OCI-M1 (cell line): ENCODE measurements at places on chromosomes 1 and 21.

DNA sequence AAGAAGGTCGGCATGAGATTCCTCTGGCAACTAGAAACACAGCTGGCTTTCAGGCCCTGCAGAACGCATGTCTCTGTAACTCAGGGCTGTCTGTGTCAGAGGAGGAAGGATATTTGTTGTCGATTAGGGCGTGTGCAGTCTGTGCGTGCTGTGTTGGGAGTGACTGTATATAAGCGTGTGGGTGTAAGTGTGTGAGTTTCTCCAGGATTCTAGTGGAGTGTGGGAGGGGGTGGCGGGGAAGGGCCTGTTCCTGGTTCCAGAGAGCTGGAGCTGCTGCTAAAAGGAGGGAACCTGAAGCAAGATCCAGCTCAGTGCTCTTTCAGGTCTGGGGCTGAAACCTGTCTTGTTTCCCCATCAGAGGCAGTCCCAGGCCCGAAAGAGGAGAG, 74.3 kb downstream of the SLC16A1 start:
- no peak for DNase-seq

- DNase-seq = no peak
Measured at GRCh38 chr21:38544661-38545060, 46.4 kb upstream of the ERG start.

GRCh38 chr1:10813799-10814198, 17.4 kb upstream of the CASZ1 start:
- no peak for DNase-seq

- no peak for DNase-seq
Measured at GRCh38 chr1:95201905-95202304, 32.1 kb upstream of the RWDD3 start.

GRCh38 chr1:221824025-221824424, 82.1 kb upstream of the DUSP10 start:
- DNase-seq = no peak

GRCh38 chr1:215599418-215600074, 32.4 kb downstream of the KCTD3 start:
- peak; percentile 78 for DNase-seq

GRCh38 chr1:118473825-118474224, 288.8 kb upstream of the SPAG17 start:
- DNase-seq = no peak

- peak; percentile 8 for DNase-seq
Measured at GRCh38 chr1:7786795-7787194, 2.7 kb downstream of the PER3 start.

- DNase-seq = no peak
Measured at GRCh38 chr1:1183221-1183747, 9.6 kb downstream of the TTLL10 start.

DNA sequence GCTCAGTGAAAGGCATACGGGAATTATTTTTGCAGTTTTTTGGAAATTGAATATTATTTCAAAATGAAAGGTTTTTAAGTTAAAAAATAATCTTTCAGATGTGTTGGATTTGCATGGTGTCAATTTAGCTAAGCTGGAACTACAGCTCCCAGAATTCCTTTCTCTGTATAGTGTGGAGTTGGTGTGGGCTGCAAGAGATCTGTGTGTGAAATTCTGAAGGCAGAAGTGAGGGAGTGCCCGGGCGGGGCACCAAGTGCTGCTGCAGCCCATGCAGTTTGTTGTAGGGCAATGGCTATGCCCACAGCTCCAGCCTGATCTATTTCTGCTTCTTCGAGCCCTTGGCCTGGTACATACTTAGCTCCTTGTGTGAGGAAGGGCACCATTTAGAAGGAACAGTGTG, 60.5 kb upstream of the CSF1 start:
- DNase-seq = no peak

DNA sequence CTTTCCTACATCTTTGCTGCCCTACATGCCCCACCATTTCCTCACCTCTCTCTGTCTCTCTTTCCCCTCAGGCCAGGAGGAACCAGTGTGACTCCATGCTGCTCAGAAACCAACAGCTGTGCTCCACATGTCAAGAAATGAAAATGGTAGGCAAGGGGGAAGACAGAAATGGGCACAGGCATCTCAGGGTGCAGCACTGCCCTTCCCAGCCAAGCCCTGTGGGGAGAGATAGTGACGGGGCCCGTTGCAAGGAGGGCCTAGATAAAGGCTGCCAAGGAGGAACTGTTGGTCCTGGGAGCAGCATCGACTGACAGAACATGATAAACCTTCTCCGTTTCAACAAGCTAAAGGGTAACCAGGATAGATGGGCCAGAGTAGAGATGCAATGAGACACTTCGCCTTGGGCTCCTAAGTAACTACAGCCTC, 12.5 kb upstream of the PIGC start:
- DNase-seq = peak; percentile 92

GRCh38 chr1:1620433-1621139, 5.3 kb downstream of the MIB2 start:
- no peak for DNase-seq

GRCh38 chr1:81949421-81949820, 148.7 kb downstream of the ADGRL2 start:
- DNase-seq = no peak

GRCh38 chr21:36428761-36429432, 43.7 kb downstream of the CHAF1B start:
- DNase-seq = no peak

DNA sequence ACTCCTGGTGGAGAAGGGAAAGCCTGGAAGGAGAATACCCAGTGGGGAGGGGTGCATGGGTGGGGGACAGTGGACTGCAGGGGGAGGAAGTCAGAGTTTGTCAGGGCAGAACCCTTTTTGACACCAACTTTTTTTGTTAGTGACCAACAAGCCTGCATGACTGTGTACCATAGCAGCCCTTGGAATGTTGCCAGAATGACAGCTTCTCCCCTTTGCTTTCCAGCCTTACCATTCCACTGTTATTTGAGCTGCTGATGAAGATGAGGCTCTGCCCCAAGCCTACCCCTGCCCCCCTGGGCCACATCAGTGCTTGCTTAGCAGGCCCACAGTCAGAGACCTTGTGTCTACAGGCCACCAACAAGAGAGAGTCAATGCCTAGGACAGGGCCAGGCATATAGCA, 341.2 kb downstream of the HHAT start:
- DNase-seq = no peak

DNA sequence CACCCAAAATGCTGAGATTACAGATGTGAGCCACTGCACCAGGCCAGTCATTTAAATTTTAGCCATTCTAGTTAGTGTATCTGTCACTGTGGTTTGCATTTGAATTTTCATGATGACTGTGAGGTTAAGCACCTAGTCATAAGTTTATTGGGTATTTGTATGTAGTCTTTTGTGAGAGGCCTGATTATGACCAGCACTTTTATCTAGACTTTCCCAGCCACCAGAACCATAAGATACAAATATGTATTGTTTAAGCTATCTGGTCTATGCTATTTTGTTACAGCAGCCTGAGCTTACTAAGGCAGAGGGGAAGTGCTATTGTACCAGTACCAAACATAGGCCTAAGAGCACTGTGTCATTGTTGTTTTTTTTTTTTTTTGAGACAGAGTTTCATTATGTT, 19.9 kb upstream of the DNAJC6 start:
- peak; percentile 81 for DNase-seq

DNA sequence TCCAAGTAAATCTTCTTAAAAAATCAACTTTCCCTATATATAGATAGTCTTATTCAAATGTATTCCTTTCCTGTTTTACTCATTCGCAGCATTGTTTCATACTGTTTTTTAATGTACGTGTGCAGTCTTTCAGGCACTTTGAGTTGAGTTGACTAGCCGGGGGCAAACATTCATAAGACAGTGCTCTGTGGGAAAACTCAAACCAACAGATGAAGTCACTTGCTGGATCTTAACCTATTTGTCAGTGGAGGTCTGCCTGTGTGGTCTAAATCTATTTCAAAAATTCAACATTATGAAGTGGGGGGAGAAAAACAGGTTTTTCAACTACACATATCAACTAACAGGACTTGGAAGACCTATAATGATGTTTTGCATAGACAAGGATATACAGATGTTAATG, 6.2 kb downstream of the HSD11B1 start:
- DNase-seq = no peak

- DNase-seq = no peak
Measured at GRCh38 chr1:202835548-202836072, 24.9 kb downstream of the PCAT6 start.

GRCh38 chr1:5982868-5983267, 9.4 kb downstream of the NPHP4 start:
- no peak for DNase-seq

DNA sequence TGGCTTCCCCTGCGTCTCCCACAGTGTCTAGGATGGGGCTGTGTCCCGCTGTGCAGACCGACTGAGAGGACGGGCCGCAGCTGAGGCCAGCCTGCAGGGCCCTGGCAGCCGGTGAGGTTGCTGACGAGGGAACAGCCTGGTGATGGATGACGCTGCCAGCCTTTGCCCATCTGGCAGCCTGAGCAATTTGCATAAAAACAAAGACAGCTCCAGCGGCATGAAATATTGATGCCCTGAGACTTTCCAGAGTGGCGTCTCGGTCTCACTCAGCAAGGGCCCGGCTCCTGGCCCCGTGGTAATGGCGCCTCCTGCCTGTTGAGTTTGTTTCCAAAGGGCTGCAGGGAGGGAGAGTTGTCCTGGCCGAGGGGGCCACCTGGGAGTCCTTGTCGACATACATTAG, 19.1 kb upstream of the KCNA10 start:
- no peak for DNase-seq

DNA sequence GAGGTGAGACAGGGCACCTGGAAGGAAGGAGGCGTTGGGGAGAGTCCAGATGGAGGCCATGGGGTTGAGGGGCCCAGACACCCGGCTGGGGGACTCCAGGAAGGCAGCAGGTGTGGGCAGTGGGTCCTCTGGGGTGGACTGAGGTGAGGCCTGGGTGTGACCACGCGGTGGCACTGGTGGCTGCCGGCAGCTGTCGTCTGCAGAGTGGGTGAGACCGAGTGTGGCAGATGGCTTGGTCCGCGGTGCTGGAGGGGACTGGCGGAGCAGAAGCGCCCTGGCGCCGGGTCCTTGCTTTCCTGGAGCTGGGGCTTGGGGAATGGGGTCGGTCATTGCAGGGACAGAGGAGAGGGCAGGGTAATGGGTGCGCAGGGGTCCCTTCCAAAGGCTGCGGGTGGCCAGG, 12.5 kb downstream of the AGRN start:
- no peak for DNase-seq

DNA sequence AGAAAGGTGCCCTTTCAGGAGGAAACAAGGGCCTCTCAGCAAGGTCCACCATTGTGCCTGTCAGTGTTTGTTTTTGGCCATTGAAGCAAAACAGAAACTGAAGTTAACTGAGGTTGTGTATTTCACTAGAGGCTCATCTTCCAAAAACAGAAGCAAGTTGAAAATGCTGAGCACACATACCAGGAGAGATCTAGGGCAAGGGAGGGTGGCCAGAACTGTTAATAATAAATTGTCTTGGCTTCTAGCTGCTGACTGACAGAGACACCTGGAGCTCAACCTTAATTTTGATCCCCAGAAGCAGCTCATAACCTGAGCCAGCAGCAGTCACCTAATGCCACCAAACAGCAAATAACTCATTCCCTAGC, 5.2 kb downstream of the AGMAT start:
- DNase-seq = no peak

DNA sequence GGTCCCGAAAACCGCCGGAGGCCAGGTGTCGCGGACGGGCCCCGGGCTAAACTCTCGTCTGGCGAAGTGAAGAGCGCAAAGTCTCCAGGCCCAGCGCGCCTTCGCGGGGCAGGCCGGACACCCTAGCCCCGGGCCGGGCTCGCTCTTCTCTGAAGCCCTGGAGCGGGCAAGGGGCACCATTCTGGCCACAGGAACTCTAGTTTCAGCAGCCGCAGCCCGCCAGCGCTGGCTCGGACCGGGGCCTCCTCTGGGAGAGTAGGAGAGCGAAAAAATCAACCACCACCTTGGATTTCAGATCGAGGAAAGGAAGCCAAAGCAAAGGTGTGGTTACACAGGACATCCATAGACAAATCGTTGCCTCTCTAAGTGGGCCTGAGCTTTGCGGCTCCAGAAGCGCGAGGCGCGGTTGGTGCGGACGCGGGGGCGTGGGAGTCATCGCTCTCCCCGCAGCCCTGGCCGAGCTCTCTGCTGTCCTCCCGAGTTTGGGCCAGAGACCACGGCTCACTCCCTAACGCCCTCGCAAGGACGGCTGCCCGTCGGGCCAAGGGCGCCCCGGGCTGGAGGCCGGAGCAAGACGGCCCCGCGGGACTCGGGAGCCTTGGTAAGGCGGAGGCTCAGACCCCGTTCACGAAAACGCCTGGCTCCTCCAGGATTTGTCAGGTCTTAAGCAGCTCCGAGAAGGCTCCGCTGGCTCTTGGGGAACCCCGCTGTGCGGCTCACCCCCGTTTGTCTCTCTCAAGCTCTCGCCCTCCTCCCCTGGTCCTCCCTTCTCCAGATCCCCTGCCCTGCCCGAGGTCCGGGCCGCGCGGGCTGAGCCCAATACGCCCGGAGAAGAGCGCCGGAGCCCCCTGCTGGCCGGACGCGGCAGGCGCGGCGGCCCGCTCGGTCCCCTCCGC, 132.9 kb upstream of the DPYD start:
- no peak for DNase-seq

DNA sequence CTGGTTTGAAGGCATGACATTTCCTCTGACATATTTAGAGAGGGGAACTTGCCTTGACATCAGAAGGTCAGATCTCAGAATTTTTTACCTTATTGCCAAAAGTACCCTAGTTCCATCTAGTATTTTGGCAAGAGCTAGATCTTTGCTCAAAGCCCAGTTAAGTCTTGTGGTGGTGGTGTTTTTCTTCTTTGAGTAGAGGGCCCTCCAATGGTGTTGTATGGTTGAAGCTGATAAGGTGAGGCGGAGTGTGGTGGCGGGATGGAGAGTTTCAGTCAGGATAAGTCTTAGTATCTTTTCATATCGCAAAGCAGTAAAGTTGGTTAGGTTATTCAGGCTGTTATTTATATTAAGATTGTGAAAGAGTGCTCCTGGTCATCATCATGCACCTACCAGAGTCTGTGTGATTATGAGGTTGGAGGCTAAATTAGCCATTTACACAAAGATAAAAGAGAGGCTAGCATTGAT, 20.1 kb upstream of the MACF1 start:
- peak; percentile 83 for DNase-seq

- peak; percentile 85 for DNase-seq
Measured at GRCh38 chr1:159510229-159510541, 25.6 kb downstream of the OR10J5 start.

DNA sequence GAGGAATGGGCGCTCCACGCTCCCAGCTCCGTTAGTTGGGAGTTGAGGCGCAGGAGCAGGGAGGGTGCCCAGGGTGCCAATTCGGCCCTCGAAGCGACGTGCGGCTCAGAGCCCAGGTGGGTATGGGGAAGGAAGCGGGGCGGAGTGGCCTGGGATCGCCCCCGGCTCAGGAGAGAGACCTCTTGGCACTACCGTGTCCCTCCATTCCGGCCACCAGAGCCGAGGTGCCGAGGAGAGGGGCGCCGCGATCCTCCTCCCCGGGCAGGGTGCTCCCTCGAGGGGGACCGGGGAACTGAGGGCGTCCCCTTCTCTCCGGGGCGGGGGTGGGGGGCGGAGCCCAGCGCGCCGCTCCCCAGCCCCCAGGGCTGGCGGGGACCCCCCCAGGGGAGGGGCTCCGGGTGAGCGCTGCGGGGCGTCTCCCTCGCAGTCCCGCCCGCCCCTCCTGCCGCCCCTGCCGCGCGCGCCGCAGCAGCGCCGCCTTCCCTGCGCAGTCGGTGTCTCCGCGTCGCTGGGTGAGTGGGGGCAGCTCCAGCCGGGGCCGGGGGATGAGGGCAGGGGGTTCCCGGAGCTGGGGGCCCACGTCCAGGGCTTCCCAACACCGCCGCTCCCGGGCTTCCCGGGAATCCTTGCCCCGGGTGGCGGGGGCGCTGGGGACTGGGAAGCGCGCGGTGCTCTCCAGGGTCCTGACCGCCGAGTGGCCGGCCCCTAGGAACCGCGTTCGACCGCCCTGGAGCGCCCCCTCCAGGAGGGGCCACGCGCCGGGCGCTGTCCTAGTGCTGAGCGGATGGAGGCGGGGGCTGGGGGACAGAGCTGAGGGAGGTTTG, at the start of gene HPCA:
Gene HPCA, plus strand, starts transcription at position 488 of the 824 bp plus-strand sequence. CDS start 2,408 bp downstream, outside the sequence.
- peak; percentile 82 for DNase-seq

GRCh38 chr1:93992954-93993353, 83.7 kb upstream of the GCLM start:
- no peak for DNase-seq
